ENCODE measurements at places on chromosomes 16 and 17.

DNA sequence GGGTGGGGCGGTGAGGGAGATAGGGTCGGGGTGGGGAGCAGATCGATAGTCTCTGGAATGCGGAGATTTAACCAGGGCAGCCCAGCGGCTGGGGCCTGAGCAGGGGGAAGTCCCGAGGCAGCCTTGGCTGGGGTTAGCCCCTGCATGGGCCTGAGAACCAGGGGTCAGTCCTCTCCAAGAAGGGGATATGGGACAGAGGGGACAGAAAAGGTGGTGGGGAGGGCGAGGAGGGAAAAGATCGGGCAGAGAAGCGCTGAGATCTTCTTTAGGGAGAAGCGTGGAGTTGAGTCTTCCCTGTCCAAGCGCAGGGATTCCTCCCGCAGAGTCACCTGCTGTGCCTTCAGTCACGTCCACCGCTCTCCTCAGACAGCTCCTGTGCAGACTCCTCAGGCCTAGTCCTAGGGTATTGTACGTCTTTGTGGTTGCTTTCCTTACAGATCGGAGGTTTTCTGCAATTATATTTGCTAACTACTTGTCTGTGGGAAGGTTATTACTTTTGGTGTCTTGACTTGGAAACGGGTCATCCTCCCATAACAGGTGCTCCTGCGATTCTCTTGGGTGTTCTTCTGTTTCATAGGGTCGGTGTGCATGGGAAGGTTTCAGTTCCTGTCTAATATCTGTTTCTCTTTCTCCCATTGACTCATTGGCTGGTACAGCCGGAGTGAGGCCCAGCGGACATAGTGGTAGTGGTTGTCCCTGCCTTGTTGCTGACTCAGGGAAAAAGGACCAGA is 952 bp downstream of the CD300A start:
- DNase-seq, result no peak

- no peak for DNase-seq
Observed at GRCh38 chr17:74758848-74759168, 10.4 kb downstream of the NHERF1 start.

DNA sequence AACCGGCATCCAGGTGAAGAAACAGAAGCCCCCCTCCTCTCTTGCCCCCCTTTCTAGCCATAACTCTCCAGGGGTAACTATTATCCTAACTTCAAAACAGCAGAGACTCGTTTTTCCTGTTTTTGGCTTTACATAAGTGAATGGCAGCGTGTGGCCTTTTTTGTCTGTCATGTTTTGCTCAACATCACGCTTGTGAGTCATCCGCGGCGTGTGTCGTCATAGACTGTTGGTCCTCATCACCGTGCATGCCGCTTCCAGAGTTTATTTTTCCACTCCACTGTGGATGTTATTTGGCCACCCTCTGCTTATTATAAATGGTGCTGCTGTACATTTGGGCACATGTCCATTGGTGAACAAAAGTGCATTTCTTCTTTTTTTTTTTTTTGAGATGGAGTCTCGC is 52.6 kb downstream of the ERN1 start:
- DNase-seq, result no peak

DNA sequence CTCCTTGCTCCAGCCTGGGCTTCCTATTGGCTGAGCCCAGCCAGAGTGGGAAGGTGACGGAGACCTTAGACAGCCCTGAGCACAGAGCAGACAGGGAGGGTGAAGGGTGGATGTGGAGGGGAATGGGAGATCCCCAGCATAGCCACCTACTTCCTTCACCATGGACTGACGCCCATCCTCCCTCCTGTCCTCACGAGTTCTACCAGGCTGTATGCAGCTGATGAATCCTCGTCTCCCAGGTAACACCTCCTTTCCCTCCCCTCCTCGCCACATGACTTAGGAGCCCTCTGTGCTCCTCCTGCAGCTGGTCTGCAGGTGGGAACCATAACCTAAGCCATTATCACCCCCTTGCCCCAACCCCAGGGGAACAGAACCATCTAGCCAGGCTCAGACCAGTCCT is 9.0 kb upstream of the CRHR1 start:
- no peak for DNase-seq
